ENCODE measurements at places on chromosomes 1 and 21. TPM values are rescaled to one million over a fixed set of nuclear protein-coding genes. Genes with fewer than 3 reads are reported as not detected.

GRCh38 chr1:37821481-37821880, 13.5 kb upstream of the YRDC start:
- no peak for DNase-seq

DNA sequence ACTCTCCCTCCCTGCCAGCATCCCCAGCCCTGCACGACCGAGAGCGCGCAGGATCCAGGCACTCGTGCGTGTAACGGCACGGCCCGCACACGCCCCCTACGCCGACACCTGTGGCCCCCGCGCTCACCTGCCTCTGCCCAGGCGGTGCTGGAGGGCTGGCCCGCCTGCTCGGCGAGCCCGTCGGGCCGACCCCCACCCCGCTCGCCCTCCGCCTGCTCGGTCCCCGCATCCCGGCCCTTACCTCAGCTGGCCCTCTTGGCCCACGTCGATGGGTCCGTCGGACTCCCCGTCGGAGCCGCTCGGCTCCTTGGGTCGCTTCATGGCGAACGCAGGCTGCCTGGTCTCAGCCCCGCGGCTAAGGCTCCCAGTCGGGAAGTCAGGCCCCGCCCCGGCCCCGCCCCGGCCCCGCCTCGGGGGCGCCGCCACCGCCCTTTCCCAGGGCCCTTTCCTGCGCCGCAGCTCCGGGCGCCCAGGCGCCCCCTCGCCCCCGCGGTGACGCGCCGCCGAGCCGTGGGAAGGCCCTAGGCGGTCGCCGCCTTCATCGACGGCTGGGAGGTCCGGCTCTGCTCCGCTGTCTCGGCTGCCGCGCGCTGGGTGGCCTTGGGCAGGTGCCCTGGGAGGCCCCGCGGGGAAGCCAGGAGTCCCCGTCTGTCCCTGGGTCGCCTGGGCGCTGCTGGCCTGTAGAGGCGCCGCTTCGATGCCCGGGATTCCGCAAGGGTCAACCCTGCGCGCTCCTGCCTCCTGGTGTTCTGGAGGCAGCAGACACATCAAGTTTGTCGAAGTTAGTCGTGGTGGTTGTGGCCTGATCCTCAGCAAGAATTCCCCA, at the start of gene HEYL:
HEYL (minus strand) TSS at position 339 of the 826 bp plus-strand sequence; CDS start at position 321, 18 bp downstream.
- peak; percentile 70 for DNase-seq

DNA sequence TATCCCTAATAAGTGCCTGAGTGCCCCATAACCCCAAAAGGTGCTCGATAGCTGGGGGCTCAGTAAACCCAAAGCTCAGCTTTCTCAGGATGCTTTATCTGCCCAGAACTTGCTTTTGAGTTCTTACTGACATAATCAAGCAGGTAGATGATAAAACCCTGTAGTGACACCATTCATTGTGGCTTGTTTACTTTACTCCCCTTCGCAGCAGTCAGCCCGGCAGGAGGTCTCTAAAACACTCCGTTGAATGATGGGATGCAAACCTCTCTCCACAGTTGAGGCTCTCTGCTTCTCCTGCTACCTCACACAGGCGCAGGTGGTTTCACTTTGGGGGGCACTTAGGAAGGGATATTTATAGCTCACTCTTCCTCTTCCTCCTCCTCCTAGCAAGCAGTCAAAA, 349.4 kb downstream of the HLX start:
- DNase-seq: no peak

Gene ZNF697
- 0.32 TPM for total RNA-seq

Gene LCE1F
- total RNA-seq: not detected

Gene CFH
- total RNA-seq: 0.63 TPM

DNA sequence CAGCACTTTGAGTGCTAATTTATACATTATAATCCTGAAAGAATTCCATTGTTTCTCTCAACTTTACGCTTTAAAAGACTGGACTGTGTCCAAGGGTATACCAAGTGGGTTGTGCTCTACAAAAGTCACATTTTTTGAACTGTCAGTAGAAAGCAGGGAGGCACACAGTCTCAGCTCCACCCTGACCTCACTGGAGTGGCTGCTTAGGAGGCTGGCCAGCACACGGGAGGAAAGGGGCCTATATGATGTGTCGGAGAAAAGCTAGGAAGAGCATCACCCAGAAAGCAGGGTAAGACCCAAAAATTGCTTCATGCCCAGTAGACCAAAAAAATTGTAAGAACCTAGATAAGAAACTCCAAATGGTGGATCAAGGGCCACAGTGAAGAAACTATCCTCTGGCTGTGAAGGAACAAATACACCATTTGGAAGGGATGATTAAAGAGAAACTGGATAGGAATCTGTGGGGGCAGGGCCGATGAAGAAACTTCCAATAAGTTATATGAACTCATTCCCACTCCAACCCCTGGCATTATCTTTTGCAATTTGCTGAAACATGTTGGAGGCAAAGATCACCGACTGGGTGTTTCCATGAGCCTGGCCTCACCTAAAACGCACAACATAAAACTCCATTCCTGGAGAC, 1.9 kb downstream of the S100A10 start:
- DNase-seq: no peak

DNA sequence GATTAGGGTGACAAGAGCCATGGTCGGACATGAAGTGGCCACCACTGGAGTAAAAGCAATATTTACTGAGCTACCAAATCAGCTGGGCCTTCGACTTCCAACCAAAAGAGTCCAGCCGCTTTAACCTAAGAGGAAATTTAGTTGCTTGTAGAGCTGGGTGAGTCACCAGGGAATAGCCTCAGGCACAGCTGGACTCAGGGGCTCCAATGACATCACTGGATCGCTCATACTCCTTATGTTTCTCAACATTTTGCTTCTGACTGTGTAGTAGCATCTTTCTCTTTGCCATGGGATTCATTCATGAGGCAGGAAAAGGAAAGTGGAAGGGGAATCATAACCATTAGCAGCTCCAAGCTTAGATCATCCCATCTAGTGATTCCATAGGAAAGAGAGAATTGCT, 664.4 kb downstream of the MATN1 start:
- no peak for DNase-seq

Gene THEM5
- not detected for total RNA-seq

Gene DNAJC6
- total RNA-seq: 2.1 TPM

- no peak for DNase-seq
These were observed 38.8 kb downstream of the FRRS1 start for GRCh38 chr1:99727575-99728185.
